ENCODE measurements at places on chromosomes 6 and 20.

- no peak for DNase-seq
Measured at GRCh38 chr20:37111926-37112455, 16.2 kb upstream of the RBL1 start.

- DNase-seq: peak; percentile 72
Measured at GRCh38 chr20:62616728-62617621, 25.3 kb upstream of the SLCO4A1 start.

GRCh38 chr20:41981746-41982145 is 363.6 kb upstream of the CHD6 start:
- DNase-seq: no peak

DNA sequence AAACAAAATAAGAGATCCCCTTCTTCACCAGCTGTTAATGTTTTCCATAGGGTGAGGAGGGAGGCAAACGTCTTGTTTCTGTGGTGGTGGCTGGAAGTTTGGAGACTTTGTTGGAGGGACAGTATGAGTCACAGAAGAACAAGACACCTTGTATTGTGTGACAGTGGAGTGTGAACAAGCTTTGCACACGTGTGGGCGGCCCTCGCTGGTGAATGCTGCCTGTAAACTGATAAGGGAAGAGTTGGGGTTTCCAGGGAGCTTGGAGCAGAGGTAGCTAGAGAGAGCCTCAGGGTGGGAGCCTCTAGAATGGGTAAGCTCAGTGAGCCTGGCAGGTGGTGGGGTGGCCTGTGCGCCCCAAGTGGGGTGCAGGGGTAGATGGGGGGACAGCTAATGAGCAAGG is 78.3 kb downstream of the ZDHHC14 start:
- peak; percentile 82 for DNase-seq

GRCh38 chr20:4101910-4102309 is 86.6 kb upstream of the RNF24 start:
- no peak for DNase-seq

GRCh38 chr6:51300510-51300909 is 481.8 kb downstream of the TFAP2B start:
- DNase-seq: no peak

DNA sequence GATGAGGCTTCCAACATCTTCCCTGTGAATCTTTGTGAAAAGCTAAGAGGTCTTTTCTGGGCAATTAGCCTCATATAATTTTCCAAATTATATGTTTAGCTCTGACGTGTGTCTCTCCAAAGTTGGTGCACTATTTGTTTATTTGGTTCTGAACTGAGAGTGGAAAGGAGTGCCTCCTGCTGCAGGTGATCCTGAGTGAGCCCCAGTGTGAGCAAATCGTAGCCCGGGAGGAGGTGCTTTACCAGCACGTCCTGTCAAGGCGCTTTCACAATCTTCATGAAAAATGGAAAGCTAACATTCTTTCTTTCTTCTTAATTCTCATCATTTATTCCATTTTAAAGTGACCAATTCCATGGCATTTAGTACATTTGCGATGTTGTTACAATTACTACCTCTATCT is 231.9 kb downstream of the BMP2 start:
- no peak for DNase-seq

DNA sequence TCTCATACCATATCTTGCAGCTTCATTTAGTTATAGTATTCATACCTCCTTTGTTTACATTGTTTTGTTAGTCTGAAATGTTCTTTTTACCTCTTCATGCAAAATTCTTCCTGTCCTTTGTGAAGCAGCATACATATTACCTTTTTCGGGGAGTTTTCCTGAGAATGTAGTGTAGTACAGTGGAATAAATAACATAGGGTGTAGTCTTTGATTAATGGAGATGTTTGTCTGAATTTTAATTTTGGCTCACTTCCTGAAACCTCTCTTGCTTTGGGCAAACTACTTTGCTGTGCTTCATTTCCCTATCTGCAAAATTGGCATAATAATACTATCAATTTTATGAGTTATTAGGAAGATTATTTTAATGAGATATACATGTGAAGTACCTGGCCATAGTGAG is 5.6 kb downstream of the MACROD2 start:
- DNase-seq: no peak

GRCh38 chr6:35046103-35046502 is 95.0 kb downstream of the TCP11 start:
- DNase-seq: no peak

DNA sequence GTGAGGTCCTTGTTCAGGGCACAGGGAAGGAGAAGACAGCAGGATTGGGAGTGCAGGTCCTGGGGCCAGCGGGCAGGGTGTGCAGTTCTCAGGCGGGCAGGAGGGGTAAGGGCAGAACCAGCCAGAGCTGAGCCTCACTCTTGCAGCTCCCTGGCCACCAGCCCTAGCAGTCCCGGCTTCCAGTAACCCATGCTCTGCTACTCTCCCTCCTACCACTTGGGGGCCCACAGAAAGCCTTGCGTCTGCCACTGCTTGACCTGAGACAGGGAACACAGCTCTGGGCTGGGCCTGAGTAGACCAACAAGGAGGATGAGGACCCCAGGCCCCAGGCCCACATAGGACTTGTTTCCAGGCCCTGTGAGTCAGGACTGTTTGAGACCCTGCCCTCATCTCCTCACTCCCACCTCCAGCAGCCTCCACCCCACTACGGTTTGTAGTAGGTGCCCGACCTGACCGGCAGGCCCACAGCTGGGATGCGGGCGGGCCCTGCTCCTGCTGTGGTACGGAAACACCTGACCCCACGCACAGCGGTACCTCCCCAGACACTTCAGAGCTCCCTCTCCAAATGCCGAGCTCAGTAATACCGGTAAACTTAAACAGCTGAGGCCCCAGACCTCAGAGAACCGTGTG is 39.2 kb downstream of the KCNK5 start:
- DNase-seq: peak; percentile 50

GRCh38 chr6:108714101-108714765 is 134.0 kb upstream of the ARMC2 start:
- DNase-seq: peak; percentile 20

GRCh38 chr6:109036574-109037294 is 57.9 kb downstream of the SESN1 start:
- DNase-seq: no peak
